ENCODE measurements at places on chromosomes 6 and 20. TPM values are rescaled to one million over a fixed set of nuclear protein-coding genes. Genes with fewer than 3 reads are reported as not detected.

- DNase-seq, result peak; percentile 77
Measured at GRCh38 chr6:159679091-159680077, 13.7 kb downstream of the SOD2 start.

GRCh38 chr20:48668451-48668946, 159.3 kb downstream of the PREX1 start:
- no peak for DNase-seq

DNA sequence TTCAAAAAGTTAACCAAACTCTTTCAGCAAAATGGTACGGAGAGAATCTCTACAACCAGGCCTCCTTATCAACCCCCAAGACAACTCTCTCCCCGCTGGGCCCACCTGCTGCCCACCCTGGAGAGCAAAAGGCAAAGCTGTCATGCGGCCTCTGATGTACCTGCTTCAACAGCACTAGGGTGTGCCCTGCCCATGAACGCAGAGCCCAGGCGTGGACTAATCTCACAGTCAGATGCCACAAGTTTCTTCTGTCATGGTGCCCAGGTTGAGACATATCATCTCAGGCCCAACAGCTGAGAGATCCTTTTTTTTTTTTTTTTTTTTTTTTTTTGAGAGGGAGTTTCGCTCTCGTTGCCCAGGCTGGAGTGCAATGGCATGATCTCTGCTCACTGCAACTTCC, 26.3 kb downstream of the SLC2A4RG start:
- DNase-seq, result no peak

DNA sequence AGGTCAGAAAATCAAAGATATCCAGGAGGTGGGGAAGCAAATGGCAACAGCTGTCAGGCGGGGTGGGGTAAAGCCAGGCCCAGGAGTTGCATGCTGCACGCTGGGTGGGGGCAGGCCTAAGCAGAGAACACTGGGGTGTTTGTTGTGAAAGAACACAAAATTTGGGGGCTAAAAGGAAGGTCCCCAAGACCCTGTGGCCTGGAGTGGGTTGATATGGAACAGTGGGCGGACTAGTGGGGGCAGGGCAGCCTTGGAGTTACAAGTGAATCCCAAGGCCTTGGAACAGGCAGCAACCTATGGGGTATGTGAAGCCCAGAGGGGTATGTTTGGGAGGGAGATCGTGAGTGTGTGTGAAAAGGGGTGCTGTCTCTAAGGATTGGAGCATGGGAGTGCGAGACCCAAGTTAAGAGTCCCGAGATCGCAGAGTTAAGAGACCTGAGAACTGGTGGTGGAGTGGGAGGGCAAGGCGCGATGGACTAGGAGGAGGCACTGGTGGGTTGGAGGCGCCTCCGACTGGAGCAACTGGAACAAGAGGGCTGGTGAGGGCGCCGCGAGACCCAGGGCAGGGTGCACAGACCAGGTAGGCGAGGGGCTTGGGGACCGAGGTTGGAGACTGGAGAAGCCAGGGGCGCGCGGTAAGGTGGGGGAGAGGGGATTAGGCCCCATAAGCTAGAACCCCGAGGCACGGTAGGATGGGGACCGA, 658 bp downstream of the CUL7 start:
- DNase-seq, result peak; percentile 67

GRCh38 chr6:31830886-31831335, 3.4 kb downstream of the HSPA1B start:
- DNase-seq, result no peak

GRCh38 chr6:82571455-82571854, 207.8 kb downstream of the TPBG start:
- no peak for DNase-seq

- no peak for DNase-seq
Measured at GRCh38 chr6:12458558-12458957, 168.4 kb downstream of the EDN1 start.

- no peak for DNase-seq
Measured at GRCh38 chr6:71031912-71032311, 75.1 kb upstream of the B3GAT2 start.

GRCh38 chr20:4649941-4650681, 71.6 kb upstream of the PRND start:
- no peak for DNase-seq

- no peak for DNase-seq
Measured at GRCh38 chr6:23713211-23713610, 412.8 kb upstream of the NRSN1 start.

DNA sequence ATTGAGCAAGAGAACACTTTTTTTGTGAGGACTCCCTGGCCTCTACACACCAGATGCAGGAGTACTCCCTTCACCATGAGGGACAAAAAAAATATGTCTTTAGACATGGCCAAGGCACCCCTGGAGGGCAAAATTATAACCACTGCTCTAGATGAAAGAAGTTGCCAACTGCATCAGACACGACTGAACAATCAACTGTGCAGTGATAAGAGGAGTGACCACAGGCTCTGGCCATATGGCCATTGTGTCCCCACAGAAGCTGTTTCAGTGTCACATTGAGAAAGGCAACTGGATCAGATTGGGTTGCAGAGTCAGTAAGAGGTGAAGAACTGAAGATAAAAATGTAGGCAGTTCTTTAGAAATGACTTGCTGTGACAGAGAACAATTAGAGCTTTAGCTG, 85.7 kb downstream of the C6orf118 start:
- no peak for DNase-seq

DNA sequence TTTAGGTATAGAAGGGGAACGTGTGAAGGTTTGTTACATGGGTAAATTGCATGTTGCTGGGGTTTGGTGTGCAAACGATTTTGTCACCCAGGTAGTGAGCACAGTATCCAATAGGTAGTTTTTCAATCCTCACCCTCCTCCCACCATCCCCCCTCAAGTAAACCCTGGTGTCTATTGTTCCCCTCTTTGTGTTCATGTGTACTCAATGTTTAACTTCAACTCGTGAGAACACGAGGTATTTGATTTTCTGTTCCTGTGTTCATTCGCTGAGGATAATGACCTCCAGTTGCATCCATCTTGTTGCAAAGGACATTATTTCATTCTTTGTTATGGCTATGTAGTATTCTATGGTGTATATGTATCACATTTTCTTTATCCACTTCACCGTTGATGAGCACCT, 11.6 kb upstream of the VNN1 start:
- DNase-seq, result no peak

DNA sequence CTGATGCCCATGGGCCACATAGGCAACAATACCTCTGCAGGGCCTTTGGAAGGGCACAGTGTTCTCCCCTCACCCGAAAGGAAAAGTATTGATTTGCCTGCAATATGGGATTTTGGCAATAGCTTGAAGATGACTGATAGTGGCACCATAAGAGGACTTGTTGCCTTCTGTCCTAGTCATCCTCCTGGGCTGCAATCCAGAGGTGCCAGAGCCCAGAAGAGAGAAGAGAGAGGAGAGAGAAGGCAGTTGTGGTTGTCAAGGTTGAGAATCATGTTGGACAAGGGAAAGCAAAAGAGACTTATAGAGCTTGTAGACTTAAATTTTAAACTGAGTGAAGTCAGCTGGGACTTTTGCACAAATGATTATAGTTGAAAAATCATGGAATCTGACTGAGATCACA, 14.6 kb downstream of the HDGFL1 start:
- DNase-seq, result peak; percentile 6

DNA sequence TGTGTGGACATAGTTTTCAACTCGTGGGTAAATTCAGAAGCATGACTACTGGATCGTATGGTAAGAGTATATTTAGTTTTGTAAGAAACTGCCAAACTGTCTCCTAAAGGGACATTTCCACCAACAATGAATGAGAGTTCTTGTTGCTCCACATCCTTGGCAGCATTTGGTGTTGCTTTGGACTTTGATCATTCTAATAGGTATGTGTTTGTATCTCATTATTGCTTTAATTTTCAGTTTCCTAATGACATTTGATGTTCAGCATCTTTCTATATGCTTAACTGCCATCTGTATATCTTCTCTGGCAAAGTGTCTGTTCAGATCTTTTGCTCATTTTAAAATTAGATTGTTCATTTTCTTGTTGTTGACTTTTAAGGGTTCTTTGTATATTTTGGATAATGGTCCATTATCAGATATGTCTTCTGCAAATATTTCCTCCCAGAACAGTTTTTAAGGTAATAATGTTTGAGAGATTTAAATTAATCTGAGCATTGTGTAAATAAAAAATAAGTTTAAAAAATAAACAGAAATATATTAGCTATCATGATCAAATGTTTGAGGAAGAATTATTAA, 138.7 kb downstream of the CCDC170 start:
- no peak for DNase-seq

DNA sequence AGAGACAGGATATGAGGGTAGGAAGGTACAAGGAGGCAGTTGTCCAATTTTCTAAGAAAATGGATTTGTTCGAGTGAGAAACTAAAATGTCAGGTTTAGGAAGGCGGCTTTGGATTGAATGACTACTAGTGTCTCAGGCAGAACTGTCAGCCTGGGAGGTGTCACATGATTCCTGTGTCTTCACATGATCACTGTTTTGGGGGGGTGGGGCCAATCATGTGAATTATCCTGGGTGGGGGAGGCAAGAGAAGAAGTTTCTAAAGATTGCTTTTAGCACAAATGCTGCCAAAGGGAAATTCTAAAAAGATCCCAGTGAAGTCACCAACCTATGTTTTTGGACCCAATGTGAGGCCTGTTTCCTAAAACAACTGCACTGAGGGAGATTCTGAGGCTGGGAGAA, 2.3 kb downstream of the SIRPA start:
- peak; percentile 61 for DNase-seq

DNA sequence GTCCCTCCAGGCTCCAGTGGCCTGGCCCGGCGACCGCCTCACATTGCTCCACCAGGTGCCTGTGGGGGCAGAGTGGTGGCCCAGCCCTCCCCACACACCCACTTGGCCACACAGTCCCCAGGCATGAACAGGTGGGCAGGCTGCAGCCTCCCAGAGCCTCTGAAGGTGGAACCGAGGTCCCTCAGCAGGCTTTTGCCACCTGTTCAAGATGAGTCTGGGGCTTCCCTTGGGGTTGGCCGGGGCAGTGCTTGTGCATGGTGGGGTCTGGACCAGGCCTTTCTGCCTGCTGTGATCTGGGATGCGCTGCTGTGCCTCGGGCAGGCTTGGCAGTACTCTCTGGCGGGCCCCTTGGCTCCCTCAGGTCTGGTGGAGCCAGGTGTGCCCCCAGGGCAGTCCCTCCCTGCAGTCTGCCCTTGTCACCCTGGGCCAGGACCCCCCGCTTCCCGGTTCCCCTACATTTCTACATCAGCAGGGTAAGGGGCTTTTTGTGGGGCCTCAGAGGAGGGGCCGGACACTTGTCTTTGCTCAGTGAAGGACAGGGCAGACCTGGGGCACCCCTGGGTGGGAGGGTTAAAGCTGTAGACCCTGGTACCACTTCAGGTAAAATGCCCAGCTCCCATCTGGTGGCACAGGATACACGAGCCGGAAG, 2.7 kb upstream of the COL9A3 start:
- DNase-seq, result no peak

DNA sequence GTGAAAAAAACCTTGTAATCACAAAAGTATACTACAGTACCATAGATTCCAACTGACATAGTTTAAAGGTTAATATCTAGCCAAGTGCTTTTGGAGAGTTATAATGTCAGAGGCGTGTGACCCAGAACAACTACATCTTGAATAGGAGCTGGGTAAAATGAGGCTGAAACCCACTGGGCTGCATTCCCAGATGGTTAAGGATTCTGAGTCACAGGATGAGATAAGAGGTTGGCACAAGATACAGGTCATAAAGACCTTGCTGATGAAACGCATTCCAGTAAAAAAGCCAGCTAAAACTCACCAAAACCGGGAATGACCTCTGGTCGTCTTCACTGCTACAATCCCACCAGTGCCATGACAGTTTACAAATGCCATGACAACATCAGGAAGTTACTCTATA, 22.4 kb upstream of the KIAA0408 start:
- peak; percentile 32 for DNase-seq

- no peak for DNase-seq
Measured at GRCh38 chr6:166286839-166287271, 21.3 kb downstream of the PRR18 start.

DNA sequence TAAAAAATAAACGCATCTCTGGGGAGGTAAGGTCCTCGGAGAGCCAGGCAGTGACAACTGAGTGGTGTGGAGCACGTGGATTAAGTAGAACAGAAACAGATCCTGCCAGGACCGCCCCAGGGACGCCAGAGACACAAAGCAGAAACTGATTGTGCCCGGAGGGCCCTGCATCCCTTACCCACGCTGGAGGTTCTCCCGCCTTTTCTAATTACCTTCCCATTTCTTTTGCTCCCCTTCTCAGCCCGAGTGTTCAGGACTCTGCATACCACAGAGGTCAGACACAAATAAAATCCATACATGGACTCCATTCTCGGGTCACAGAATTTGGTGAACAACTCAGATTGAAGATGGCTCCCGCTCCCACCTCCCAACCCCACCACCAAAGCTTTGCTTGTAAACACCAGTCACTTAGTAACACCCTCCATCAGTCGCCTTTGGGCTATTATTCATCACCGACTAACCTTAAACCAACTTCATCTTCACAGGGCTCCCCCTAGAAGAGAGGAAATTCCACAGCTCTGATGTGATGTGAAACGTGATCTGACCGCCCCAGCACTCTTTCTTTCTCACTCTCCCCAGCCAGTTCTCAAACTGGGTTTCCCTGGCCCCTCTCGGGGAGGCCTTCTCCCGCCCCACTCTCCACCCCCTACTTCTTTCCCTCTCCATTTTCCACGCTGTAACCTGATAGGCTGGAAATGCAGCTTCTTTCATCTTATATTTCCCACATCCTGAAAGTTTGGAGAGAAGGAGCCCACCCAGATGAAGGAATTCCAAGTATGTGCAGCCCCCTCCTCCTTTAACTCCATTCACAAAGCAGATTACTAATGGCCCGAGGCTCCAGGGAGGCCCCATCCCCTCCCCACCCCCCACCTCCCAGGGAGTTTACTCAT, 32.5 kb upstream of the PIM1 start:
- peak; percentile 97 for DNase-seq

DNA sequence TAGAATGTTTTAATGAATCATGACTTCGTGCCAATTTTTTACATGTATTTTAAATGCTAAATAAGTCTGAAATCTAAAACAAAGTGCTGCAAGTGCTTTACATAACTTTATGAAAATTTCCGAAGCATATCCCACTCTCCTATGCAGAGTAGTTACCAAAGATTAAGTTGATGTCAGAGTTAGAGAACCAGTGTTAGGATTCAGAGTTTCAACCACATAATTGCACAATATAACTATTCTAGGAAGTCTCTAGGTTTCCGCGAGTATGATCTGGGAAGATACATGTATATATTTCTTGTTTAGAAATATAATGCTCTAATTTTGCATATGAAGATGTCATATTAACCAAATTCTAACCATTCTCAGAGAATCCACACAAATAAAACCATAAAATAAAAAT, 74.8 kb downstream of the ASCC3 start:
- no peak for DNase-seq

DNA sequence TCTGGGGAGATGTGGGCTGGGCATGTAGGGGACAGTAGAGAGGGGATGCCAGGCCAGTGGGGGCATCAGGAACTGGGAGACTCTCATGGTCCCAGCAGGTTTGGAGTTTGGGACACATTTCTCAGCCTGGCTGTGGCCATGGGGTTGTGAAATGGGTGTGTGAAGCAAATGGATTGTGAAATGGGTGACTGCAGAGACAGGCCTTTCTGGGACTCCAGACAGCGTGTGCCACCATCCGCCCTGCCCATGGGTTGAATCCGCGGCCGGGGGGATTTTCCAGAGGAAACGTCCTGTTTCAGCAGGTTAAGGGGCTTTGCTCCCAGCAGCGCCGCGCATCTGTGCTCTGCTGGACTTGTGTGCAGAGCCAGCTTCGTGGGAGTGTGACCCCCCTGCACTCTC, 3.7 kb upstream of the PMEPA1 start:
- peak; percentile 83 for DNase-seq

GRCh38 chr6:18168264-18168663, 13.0 kb downstream of the KDM1B start:
- DNase-seq, result no peak

SYTL3 gene
- 11.8 TPM for total RNA-seq

ADGRF4 gene
- total RNA-seq, result not detected

WFDC10B gene
- total RNA-seq, result not detected

MUC21 gene
- total RNA-seq, result not detected

ERVFRD-1 gene
- not detected for total RNA-seq

B4GALT5 gene
- total RNA-seq, result 16.9 TPM
